ENCODE measurements at places on chromosomes 11 and 22.

DNA sequence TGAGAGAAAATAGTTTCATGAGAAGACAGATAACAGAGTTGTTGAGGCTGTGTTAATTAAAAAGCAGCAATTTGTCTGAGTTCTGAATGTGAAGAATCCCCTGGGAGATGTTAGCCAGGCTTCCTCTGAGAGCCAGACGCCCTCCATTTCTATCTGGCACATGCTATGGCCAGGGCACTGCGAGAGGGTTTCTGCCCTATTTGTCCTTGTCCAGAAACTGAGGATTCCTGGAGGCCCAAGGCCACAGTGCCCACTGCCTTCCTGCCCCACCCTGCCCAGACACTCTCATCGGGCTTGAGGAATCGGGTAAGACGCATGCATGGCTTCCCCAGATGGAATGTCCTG is 484.6 kb downstream of the OPCML start:
- DNase-seq, result no peak

GRCh38 chr22:25749420-25750169 is 7.6 kb downstream of the MYO18B start:
- DNase-seq, result no peak

GRCh38 chr11:17488563-17488962 is 11.9 kb upstream of the ABCC8 start:
- DNase-seq, result no peak

DNA sequence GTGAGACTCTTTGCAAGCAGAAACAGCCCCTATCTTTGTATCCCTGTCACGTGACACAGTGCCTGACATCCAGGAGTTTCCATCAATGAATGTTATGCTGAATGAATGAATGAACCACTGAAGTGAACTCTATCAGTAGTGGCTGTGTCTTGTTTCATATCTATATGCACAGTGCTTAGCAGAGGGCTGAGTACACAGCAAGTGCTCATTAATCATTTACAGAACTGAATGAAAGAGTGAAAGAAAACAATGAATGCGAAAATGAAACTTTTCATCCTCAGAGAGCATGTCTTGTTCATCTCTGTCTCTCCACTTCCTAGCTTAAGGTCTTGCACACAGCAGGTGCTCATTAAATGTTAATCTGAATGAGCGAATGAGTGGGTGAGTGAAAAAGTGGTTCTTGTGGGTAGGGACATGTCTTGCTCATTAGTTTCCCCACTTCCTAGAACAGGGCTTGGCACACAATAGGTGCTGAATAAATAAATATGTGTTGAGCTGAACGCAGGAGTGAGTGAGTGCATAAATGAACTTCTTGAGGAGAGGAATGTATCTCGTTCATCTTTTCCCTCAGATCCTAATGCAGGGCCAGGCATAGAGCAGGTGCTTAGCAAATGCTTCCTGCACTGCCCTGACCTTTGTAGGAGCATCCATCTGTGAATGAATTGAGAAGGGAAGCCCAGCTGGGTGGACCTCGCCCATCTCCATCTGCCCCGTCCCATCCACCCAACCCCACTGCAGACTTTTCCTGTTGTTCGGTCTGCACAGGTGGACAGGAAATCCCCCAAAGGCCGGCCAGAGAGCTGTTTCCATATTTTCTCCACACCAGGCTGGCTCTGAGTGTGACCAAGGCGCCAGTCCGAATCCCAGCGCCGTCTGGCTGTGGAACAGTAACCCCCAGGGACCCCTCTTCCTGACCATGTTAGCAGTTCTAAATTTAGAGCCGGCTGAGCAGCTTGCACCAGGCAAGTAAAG is 113.4 kb upstream of the CRYBB3 start:
- no peak for DNase-seq

- DNase-seq, result no peak
These were observed 7.1 kb upstream of the VWA5A start for GRCh38 chr11:124108156-124108555.

GRCh38 chr11:11027288-11027687 is 169.4 kb upstream of the ZBED5 start:
- DNase-seq, result no peak

DNA sequence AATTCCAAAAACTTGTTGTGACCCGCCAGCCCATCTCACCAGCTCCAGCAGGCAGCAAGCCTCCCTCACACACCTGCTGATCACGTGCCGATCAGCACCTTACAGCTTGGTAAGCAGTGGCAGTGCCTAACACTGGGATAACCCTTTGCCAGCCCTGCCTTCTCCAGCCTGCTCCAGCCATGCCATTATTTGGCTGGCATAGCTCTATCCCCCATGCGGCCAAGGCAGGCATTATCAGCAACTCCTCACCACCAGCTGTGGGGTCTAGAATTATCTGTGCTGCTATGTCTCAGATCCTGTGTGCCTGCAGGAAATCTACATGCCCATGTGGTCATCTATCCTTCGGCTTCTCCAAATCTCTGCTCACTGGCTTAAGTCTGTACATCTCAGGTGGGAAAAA is 215.0 kb downstream of the ST3GAL4 start:
- DNase-seq, result no peak

GRCh38 chr11:78660471-78660870 is 85.8 kb upstream of the NARS2 start:
- no peak for DNase-seq

DNA sequence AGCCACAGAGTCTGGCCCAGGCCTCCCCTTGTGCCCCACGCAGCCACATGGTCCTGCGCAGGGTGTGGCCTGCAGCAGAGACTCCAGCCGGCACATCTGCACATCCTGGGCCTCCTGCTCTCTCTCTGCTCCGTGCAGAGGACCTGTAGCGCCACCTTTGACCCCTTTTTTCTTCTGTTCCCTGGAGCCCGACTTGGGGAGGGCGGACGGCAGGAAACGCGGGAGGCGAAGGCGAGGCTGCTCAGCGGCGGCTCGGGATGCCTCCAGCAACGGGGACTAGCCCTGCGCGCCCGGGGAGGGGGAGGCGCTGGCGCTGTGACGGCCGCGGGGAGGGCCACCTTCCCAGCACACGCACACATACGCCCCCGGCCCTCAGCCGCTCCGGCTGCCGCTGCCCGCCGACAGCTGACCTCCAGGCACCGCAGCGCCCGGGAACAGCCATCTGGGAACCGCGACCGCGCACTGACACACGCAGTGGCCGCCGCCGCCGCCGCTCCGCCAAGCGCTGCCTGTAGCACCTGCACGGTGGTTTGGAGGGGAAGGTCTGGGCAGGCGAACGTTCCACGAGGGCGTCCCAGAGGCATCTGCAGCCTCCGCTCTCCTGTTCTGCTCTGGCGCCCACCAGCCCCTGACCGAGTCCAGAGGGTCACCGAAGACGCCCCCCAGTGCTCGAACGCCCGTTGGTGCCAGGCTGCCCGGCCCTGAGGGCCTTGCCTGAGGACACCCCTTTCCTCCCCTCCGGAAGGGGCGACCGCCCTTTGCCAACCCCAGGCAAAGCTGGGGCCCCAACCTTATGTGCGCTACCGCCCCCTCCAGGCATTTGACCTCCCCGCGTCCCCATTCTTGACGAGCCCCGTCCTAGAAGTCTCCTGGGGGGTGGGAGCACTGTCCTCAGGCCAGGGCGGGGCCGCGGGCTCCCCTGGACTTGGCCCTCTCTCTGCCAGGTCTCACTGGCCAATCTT is 16.9 kb upstream of the C22orf42 start:
- DNase-seq, result no peak

DNA sequence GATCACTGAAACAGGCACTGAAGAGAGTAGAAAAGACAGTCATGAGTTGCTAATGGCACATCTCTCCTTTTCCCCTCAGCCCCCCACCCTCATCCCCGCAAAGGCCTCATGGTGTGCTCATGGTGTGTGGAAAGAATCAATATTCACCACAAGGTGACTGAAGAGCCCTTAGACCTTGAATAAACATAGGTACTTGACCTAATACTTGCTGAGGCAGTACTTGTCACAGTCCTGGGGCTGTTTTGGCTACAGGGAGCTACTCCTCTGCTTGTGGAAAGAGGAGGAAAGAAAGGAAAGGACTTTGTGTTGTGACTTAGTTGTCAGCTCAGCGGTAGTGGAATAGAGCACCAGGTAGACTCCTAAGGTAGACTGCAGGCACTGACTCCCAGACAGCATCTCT is 537.8 kb upstream of the CCDC179 start:
- DNase-seq, result no peak

DNA sequence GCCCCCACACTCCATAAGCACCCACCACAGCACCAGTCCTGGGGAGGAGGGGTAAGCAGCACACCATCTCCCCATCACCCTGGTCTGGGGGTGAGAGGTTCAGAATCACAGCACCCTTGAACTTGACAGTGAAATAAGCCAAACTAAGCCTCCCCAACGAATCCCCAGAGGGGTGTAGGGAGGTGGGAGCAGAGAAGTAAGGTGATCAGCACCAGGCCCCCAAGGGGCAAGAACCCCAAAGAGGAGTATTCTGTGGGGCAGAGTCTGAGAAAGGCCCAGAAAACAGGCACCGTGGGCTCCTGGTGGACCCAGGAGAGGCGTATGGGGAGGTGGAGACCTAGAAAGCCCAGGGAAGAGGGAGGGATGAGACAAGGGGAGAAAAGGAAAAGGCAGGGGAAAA is 30.9 kb downstream of the ARAP1 start:
- no peak for DNase-seq

DNA sequence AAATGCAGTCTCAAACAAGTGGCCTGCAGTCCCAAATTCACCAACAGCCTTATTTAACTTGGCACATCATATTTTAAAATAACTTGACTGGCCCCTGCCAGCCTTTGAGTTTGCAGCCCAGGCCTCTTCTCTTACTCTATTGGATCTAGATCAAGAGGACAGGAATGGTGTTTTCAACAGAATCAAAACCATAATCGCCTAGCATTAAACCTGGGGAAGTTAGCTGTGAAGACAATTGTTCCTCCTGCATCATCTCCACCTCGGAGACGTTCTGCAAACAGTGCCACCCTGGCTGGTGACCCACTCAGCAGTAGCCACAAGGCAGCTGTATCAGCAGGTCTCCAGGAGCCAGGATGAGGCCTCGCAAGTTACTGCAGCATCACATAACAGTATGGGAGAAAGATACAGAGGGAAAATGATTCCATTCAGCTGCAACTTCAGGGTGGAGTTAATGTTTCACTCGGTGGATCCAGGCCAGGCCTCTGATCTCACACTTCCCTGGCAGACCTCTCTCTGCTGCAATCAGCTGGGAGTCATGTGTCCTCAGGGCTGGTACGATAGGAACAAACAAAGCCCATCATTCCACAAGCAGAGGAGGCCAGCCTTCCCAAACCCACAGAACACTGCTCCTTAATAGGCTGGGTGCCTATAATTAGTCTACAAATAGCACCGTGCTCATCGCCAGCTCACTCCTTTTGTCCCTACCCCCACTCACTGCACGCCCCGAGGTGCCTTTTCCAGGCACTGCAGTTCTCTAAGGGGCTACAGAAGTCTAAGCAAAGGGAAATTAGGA is 18.6 kb upstream of the SCN2B start:
- no peak for DNase-seq

DNA sequence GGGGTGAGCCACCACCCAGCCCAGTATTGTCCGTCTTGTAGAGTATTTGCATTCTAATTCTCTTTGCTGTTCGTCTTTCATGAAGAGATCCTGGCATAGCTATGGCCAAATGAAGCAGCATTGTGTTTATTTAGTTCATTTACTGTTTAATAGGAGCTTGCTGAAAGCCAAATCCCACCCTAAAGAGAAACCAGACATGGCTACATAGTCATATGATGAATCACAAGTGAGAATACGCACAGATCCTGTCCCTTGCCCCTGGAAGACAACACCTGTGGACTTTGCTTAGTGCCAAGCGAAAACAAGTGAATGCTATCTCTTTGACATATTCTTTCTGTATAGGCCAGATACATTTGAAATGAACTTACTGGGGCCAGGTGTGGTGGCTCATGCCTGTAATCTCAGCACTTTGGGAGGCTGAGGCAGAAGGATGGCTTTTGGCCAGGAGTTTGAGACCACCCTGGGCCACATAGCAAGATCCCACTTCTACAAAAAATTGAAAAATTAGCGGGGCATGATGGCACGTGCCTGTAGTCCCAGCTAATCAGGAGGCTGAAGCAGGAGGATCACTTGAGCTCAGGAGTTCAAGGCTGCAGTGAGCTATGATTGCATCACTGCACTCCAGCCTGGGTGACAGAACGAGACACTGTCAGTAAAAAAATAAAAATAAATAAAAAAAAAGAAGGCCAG is 5.1 kb upstream of the ARFGAP3 start:
- DNase-seq, result no peak

DNA sequence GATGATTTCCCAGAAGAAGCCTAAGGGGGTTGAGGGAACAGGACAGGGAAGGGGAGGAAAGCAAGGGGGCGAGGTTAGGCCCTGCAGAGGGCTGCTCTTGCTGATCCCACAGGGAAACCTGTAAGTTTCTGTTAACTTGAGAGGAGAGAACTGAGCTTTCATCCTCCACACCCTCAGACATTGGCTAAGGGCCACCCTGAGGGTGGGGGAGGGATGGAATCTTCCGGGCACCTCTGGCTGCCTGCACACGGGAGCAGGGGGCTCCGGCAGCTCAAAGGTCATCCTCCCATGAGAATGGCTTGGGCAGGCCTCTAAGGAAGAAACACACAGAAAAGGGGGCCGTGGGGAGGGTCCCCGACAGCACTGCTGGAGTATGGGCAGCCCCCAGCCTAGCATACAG is 108.1 kb downstream of the TSPAN18 start:
- no peak for DNase-seq

DNA sequence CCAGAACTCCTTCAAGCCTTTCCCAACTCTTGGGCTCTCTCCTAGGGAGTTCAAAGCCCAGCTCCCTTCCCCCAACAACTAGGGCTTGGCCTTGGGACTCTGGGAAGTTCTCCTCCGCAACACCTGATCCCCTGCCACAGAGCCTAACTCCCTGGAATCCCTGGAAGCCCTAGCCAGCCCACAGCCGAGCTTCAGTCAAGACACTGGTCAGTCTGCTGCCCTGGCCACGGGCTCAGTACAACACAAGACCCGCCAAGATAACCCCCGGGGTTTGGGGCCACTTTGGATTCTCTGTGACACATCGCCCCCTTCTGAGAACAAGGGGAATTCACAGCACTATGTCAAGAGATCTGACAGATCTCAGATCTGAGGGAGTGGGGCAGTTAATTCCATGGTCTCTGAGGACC is 58.3 kb downstream of the SLC22A12 start:
- no peak for DNase-seq
